Naive thymus-derived CD4-positive, alpha-beta T cell (primary cell): ENCODE measurements at places on chromosomes 1 and 21. TPM values are rescaled to one million over a fixed set of nuclear protein-coding genes. Genes with fewer than 3 reads are reported as not detected.

NBPF6 gene
- not detected for total RNA-seq

DNA sequence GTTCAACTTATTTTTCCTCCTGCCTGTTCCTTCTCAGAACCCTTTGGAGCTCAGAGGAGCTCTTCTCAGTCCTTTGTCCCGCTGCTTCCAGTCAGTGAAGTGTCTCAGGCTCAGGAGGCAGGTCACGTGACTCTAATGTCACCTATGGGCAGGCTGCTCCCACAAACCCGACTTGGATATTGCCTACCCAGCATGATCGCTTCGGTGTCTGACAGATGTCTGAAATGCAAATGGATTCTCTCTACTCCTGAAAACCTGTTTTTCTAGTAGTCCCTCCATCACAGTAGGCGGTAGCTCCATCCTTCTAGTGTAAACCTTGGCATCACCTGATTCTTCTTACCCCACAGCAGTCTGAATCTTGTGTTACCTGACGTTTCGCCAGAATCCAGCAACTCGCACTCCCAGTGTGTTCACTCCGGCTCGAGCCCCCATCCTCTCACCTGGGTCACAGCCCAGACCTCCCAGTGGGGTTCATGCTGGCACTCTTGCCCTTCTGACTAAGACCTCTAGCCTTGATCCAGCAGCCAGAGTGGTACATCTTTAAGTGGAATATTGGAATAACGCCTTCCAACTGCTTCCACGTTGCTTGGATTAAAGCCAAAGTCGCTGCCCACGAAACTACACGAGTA lies 5.4 kb downstream of the PADI6 start:
- DNase-seq: no peak

- DNase-seq: no peak
These were observed 246.3 kb upstream of the RAB4A start for GRCh38 chr1:229024528-229025130.

- no peak for DNase-seq
These were observed 14.7 kb upstream of the COL6A2 start for GRCh38 chr21:46082963-46083790.

DNA sequence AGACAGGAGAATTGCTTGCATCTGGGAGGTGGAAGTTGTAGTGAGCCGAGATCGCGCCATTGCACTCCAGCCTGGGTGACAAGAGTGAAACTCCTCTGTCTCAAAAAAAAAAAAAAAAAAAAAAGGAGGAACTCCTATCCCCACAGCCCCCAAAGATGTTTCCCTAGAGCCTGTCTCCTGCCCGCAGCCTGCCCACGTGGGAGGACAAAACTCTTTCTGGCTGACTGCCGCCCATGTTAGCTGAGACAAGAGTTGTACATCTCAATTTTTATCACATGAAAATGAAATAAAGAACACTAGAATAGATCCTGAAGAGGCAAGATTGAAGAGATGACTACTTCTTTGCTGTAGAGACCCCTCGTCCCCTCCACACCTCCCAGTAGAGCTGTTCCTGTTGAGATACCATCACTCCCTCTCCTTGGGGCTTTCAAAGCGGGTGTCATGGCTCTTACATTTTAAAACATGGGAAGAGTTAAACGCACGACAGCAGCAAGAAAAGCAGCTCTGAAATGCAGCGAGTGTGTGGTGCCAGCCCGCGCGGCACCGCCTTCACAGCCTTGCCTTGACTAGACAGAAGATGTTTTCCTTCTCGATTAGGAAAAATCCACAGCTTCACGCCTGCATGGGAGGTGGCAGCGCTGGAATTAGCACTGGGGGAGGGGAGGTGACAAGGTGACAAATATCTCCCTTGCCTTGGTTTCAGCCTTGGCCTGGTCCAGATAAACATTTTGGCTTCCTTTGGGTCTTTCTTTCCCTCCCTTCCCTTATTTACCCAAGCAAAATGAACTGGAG lies 253.4 kb upstream of the CSF3R start:
- no peak for DNase-seq

- no peak for DNase-seq
These were observed 2.5 kb upstream of the ZBTB8A start for GRCh38 chr1:32536764-32537163.

GRCh38 chr1:3570066-3570986 lies 41.0 kb downstream of the MEGF6 start:
- DNase-seq: no peak

DNA sequence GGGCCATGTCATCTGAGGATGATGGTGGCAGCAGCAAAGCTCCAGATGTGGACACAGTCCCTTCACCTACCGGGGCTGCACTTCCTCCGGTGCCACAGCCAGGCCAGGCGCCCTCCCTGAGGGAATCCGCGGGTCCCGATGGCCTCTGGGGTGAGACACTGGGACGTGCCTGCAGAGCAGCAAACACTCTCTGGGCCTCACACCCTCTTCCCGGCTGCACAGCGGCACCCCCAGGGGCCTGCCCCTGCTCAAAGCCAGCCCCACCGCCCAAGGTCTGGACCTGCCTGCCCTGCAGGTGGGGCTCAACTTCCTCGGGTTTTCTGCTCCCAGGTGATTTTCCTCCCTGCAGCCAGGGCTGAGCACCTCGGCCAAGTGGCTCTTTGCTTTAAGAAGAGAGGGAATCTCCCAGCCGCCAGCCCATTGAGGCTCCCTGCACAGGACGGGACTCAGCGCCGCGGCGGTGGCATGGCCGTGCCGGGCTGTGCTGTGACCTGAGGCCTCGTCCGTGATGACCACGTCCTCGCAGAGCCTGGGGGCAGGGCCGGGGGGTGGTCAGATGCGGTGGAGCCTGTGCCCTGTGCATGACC lies 21.3 kb upstream of the COL18A1 start:
- DNase-seq: no peak

DNAH14 gene
- 0.13 and 0.24 TPM in 2 replicates for total RNA-seq

- no peak for DNase-seq
These were observed 488.0 kb downstream of the AJAP1 start for GRCh38 chr1:5142389-5142788.

GRCh38 chr1:220032911-220033310 lies 13.4 kb downstream of the EPRS1 start:
- no peak for DNase-seq

KRTAP12-2 gene
- not detected for total RNA-seq

DNA sequence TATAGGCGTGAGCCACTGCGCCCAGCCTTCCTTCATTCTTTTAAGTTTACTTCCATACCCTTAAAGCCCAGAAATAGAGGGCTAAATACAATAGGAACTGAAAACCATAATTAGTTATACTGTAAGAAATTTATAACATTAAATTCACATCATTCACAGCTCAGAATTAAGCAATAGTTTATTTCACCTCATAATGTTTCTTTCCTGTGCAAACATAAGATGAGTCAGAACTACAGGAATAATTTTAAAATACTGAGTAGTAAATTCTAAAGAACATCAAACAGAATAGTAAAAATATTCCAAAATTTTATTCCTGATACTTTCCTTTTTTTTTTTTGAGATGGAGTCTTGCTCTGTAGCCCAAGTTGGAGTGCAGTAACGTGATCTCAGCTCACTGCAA lies 24.1 kb downstream of the POGZ start:
- no peak for DNase-seq

FCGR3A gene
- total RNA-seq: 190 TPM

GRCh38 chr21:30382201-30382600 lies 10.1 kb upstream of the KRTAP13-2 start:
- no peak for DNase-seq

DNA sequence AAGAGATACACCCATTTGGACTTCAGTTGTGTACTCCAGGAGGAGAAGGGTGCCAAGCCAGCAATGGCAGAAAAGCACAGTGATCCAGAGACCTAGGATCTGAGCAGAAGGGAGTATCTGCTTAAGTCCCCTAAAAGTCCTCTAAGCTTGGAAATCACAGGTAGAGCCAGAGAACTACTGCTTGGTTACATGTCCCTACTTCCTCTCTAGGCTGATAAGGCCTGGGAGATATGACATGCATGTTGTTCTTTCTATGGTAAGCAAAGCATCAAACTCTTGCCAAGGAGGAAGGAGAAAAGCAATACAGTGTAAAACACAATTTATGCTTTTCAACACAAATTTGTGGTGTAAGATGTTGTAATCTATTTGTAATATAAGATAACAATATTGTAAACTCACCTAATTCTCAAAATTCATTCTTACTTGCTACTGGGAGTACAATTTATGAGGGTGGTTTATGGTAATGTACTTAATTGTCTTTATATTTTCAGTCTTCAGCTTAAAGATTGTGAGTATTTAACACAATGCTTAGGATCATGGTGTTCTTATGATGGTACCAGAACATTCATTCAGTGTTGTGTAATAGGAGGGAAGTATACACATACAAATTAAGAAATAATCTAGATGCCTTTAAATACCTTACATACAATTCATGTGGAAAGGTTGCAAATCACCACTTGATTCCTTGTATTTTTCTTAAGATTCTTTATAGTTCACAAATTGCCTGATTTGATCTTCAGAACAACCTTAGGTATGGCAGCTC lies 49.1 kb upstream of the GNG12 start:
- no peak for DNase-seq

- DNase-seq: no peak
These were observed 34.8 kb downstream of the SLC35D1 start for GRCh38 chr1:67019121-67019520.

PTPN22 gene
- 75.1 and 76.7 TPM in 2 replicates for total RNA-seq

- no peak for DNase-seq
These were observed 29.6 kb downstream of the ZCCHC17 start for GRCh38 chr1:31326461-31326860.

ZNF670 gene
- 1.1 and 1.7 TPM in 2 replicates for total RNA-seq

GRCh38 chr1:36151845-36152203 lies 2.5 kb upstream of the TRAPPC3 start:
- DNase-seq: peak; percentile 59

LRRC38 gene
- total RNA-seq: not detected

- DNase-seq: no peak
These were observed 22.2 kb downstream of the KCNN3 start for GRCh38 chr1:154847891-154848290.
